ENCODE measurements at places on chromosomes 16 and 17.
A peak's percentile ranks its signal among the peaks of the same experiment; 100 is the strongest.

GRCh38 chr17:37092071-37092470 lies 143.3 kb downstream of the AATF start:
- DNase-seq = peak; percentile 78

DNA sequence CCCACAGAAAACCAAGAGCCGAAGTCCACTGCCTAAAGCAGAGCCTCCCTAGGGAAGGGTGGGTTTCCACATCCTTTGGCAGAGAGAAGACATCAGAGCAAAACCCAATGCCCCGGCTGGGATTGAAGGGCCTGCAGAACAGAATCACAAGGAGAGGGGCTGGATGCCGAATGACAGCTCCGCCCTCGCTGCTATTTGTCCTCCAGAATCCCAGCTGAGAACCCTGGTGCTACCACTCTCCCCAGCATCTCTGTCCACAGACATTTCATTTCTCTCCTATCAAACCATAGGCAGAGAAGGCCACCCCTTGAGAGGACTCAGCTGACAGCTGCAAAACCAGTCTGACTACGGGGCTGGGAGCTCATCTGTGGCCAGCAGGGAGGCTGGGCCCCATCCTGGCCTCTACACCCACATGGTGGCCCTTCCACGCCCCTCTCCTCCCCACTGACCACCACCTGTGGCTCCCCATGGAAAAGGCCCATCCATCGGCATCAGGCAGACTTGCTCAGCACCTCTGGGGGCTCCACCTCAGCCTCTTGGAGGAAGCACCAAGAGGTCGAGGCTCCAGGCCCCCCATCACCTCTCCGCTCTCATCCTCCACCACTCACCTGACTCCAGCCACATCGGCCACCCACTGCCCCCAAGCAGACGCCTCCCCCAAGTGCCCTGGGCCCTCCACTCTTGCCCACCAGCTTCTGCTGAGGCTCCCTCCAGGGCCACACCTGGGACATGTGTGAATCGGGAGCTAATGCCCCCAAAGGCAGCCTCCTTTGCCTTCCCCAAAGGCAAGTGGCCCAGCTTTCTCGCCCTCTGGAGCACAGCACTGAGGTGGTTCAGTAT lies 288.5 kb downstream of the C16orf95 start:
- DNase-seq = no peak

- DNase-seq = no peak
Observed at GRCh38 chr17:71779482-71779881, 341.3 kb upstream of the SOX9 start.

DNA sequence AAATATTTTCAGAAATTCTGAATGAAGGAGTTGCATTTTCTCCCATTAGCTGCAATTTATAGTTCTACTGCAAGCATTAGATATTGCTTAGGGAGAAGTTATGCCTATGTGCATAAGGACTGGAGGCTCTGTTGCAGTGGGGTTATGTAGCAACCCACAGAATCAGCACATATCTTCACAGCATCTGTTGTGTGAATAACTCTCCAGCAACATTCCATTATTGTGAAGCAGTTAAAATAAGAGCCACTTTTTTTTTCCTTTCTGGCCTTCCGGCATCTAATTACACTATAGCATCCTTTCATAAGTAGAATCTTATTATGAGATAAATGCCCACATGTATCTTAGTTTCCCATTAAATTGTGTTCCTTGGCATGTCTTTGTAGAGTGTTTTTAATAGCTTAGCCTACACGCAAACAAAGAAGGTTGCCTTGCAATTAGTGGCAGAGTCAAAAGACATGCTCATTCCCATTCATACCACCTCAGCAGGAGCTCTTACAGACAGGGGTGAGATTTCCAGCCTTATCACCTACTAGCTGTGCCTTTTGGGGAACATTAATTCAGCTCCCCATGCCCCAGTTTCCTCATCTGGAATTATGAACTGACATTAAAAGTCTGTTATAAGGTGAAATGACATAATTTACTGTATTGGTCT lies 596.0 kb upstream of the GOT2 start:
- DNase-seq = no peak

DNA sequence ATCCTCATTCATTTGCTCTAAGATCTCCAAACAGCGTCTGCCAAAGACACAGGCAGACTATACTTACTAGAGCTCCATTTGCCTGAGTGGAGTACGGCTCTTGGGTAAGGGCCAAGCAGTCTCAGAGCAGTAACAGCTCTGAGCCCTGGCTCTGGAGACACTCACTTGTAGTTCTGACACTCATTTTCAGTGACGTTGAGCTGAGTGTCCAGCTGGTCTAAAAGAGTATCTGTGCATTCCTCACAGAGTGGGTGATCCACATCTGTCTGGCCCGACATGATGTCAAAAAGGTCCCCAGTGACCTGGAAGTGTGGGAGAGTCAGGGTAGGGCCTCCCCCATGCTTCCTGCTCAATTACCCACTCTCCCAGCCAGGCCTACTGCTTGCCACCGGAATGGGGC lies 5.7 kb downstream of the BECN1 start:
- no peak for DNase-seq

DNA sequence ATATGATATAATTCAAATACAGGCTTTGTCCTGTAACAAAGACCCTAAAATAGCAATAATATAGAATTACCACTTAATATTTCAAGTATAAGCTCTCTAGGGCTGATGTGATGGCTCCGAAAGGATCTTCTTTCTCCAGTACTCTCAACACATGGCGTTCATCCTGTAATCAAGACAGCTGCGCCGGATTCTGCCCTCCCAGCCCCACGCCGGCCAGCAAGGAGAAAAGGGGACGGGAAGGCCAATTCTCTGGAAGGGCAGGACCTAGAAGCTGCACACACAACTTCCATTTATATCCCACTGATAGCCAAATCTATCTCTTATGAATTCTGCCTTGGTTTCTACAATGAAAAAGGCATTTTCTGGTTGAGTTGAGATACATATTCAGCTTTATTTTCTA lies 32.0 kb downstream of the CCDC182 start:
- peak; percentile 27 for DNase-seq

GRCh38 chr17:46730679-46731078 lies 87.8 kb downstream of the WNT3 start:
- DNase-seq = no peak

- no peak for DNase-seq
Observed at GRCh38 chr17:10956821-10957220, 118.9 kb upstream of the PIRT start.

DNA sequence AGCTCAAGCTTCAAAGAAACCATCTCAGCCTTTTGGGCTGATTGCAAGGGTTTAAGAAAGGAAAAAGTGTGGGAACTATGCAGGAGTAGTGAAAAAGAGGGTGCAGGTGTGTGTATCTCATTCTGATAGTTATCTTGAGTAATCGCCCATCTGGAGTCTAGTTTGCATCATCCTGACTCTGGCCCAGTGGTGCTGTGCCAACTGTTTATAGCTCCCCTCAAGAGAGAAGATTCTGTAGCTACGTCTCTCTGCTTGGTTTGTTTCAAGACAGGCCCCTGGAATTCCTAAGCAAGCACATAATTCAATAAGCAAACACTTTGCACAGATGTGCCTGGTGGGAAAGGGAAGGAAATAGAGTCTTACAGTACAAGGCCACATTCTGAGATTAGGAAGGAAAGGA lies 144.4 kb downstream of the HAPSTR1 start:
- DNase-seq = no peak

- peak; percentile 94 for DNase-seq
Observed at GRCh38 chr17:17783116-17783824, 53.5 kb downstream of the SREBF1 start.

- no peak for DNase-seq
Observed at GRCh38 chr17:46727572-46728348, 90.7 kb downstream of the WNT3 start.

- no peak for DNase-seq
Observed at GRCh38 chr16:19308392-19308791, 22.9 kb downstream of the CLEC19A start.

- no peak for DNase-seq
Observed at GRCh38 chr16:50820225-50820624, 78.3 kb downstream of the CYLD start.

DNA sequence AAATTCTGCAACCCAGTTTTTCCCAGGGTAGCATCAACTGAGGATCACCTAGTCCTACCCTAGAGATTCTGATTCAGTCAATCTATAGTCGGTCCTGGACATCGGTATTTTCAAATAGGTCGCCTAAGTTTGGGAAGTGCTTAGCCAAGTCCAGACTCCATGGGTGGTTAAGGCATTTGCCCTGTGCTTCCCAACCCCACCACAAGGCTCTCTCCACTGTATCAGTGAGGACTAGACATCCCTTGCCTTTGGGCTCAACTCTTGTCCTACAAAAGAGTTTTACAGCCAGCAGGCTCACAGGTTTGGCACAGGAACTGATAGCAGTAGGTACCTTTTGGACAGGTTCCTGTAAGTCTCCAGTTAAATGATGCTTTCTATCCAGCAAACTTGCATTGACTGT lies 13.8 kb downstream of the HYDIN start:
- DNase-seq = no peak

- DNase-seq = peak; percentile 91
Observed at GRCh38 chr17:18248300-18248731, 10.2 kb downstream of the FLII start.

GRCh38 chr17:3529817-3530741 lies 27.5 kb downstream of the TRPV3 start:
- peak; percentile 85 for DNase-seq

DNA sequence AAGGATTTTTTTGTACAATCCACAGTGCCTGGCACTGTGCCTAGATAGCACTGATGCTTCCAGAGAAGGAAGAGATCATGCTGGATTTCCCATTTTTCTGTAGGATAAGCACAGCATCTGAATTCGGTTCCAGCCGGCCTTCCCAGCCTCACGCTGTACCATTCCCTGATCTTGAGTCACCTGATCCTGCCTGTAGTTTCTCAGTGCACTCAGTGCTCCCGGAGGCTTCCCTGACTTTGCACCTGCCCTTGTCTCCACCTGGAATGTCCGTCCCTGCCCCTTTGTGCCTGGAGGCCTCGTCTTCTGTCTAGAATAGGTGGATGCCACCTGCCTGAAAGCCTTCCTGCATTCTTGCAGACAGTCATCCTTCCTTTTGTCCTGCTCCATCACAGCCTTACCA lies 179.9 kb downstream of the CCDC182 start:
- DNase-seq = peak; percentile 81

GRCh38 chr16:71846431-71846830 lies 655 bp downstream of the ATXN1L start:
- no peak for DNase-seq

DNA sequence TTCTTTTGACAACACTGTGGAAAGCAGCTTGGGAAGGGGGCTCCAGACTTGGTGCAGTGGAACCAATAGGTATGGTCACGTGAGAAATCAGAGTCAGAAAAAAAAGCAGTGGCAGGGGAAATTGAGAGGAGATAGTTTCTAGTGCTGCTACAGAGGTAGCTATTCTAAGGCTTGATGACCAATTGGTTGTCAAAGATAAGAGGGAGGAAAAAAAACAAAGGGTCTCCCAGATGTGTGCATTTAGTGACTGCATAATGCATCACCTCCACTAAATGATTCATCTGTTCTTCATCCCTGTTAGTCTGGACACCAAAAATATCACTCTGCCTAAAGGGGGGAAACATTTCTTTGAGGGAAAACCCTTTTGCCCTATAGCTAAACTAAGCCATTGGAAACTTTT lies 56.5 kb downstream of the PIGL start:
- DNase-seq = no peak

DNA sequence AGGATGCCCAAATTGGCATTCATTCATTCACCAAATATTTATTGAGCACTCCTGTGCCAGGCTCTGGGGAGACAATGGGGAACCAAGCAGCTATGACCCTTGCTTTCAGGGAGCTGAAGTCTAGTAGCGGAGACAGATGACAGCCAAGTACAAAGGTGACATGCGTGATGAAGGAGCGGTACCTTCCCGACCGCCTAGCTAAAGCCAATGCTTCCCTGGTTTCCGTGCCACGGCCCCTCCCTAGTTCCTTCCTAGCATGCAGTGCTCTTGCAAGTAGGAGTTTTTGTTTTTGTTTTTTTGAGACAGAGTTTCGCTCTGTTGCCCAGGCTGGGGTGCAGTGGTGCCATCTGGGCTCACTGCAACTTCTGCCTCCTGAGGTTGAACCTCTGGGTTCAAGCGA lies 3.2 kb upstream of the SLC5A2 start:
- DNase-seq = no peak

GRCh38 chr17:75572713-75573539 lies 14.7 kb upstream of the MYO15B start:
- DNase-seq = peak; percentile 62

GRCh38 chr17:77161953-77162352 lies 21.2 kb downstream of the SEC14L1 start:
- no peak for DNase-seq

- no peak for DNase-seq
Observed at GRCh38 chr17:61556224-61557188, 34.5 kb downstream of the NACA2 start.

DNA sequence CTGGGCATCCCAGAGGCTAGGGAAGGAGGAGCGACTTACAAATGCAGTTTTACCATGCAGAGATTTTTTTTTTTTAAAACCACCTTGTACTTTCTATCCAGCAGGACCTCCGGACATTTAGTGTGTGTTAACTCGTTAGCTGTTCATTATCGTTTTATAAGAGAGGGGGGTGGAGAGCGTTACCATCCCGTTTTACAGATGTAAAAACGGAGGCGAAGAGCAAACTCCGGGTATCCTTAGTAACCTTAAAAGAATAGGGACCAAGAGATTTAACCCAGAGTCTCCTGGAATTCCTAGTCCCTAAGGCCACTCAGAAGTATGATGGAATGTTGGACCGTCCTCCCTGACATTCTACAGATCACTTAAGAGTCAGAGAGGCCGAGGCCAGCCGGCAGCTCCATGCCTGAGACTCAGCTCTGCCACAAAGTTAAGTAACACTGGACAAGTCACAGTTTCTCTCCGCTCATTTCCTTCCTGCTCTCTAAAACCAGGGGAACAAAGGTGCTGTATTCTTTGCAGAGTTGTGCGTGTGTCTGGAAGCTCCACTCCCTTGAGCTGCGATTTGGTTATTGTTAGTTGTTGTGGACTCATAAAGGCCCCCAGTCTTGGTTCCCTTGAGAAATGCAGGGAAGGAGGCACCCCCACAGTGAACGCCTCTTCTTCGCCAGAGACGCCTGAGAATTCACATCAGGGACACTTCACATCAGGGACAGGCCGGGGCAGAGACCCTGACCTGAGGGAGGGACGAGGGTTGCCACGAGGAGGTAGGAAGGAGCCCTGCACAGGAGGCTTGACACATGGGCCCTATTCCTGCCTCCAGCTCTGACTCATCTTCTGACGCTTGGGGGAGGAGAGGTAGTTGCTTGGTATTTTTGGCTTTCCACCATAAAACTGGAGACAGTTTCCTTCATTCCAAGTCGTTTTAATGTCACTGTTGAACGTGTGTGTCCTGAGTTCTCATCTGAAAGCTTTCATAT lies 1.2 kb downstream of the DUSP14 start:
- DNase-seq = peak; percentile 96

GRCh38 chr16:87447323-87447722 lies 45.5 kb downstream of the ZCCHC14 start:
- DNase-seq = no peak

GRCh38 chr17:48582750-48583069 lies 4.6 kb upstream of the HOXB4 start:
- no peak for DNase-seq

DNA sequence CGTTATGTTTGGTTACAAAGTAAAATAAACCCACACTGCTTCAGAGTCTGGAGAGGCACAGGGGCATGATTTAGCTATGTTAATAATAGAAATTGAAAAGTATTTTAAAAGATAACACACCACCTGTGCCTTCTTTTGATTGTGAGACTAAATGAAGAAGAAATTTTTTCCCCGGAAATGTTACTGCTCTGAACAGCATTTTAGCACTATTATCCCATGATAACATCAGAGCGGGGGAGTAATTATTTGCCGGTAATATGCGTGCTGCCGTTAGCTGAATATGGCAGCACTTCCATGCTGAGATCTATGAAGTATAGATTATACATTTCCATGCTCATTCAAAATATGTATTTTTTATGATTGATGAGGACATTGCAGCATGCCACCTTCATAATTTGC lies 500.2 kb upstream of the HSBP1 start:
- DNase-seq = no peak
